Esophagus squamous epithelium (tissue), 5 donors: ENCODE measurements at places on chromosomes 16 and 17.

DNA sequence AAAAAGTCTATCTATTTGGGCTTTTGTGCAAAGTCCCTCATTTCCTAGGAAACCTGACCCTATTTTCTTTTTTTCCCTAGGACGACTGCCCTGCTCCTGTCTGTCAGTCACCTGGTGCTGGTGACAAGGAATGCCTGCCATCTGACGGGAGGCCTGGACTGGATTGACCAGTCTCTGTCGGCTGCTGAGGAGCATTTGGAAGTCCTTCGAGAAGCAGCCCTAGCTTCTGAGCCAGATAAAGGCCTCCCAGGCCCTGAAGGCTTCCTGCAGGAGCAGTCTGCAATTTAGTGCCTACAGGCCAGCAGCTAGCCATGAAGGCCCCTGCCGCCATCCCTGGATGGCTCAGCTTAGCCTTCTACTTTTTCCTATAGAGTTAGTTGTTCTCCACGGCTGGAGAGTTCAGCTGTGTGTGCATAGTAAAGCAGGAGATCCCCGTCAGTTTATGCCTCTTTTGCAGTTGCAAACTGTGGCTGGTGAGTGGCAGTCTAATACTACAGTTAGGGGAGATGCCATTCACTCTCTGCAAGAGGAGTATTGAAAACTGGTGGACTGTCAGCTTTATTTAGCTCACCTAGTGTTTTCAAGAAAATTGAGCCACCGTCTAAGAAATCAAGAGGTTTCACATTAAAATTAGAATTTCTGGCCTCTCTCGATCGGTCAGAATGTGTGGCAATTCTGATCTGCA lies 12.9 kb downstream of the TMEM98 start:
- DNase-seq, result no peak

DNA sequence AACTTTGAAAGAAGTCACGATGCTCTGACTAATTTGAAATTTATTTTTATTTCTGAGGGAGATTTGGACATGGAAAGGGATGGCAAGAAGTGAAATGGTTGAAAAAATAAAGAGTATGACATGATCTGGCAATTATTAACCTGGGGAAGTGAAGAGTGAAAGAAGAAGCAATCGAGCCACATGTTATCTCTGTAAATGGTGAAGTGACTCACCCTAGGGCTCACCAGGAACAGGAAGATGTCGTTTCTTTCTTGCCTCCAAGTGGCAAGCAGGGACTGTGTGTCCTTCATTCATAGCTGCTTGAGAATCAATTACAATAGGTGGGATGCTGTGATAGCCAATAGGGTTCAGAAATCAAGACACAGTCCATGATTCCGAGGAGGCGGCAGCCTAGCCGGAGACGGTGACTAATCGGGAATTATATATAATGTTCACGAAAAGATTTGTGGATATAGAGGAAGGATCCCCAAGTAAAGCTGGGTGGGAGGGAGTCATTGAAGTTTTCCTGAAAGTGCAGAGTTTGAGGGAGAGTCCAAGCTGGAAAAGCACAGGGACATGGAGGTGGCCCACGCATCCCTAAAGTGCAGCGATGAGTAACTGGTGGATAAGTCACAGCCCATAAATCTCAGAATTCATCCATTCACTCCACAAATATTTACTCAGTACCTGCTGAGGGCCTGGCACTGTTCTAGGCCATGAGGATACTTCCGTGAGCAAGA lies 18.2 kb upstream of the KRT20 start:
- DNase-seq, result no peak

DNA sequence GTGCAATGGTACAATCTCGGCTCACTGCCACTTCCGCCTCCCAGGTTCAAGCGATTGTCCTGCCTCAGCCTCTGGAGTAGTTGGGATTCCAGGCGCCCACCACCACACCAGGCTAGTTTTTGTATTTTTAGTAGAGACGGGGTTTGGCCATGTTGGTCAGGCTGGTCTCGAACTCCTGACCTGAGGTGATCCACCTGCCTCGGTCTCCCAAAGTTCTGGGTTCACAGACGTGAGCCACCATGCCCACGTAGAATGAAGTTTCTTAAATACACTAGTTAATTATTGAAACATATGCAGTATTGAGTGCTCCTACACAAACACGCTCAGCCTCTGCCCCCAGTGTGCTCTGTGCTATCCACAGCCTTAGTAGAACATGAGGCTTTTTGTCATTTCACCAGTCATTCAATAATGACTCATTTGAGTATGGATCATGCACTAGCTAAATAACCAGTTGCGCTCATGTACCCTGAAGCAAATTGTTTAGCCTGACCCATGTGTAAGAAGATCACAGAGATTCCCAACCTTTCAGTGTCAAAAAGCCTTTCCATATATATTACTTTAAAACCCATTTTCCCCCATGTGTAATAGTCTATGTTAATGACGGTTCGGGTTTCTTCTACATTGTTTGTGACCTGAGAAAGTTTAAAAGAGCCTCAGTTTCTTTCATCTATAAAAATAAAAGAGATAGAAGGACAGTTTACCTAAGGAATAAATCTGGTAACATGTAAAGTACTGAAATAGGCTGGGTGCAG lies 49.7 kb downstream of the TUBD1 start:
- no peak for DNase-seq

DNA sequence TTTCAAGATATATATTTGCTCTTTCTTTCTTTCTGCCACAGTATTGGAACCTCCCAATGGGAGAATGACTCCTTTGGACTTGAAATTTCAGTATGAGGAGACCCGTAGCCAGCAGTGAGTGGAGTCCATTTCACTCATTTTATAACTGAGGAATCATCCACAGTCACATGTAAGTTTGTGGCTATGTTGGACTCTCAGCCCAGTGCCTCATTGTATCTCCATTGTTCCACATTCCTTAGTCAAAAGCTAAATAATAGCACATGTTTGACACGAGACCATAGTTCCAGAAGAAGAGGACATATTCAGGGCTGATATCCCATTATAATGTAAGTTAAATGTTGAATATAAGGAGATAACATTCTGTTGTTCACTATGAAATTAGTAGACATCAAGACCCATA lies 12.7 kb upstream of the SPAG9 start:
- DNase-seq, result no peak

DNA sequence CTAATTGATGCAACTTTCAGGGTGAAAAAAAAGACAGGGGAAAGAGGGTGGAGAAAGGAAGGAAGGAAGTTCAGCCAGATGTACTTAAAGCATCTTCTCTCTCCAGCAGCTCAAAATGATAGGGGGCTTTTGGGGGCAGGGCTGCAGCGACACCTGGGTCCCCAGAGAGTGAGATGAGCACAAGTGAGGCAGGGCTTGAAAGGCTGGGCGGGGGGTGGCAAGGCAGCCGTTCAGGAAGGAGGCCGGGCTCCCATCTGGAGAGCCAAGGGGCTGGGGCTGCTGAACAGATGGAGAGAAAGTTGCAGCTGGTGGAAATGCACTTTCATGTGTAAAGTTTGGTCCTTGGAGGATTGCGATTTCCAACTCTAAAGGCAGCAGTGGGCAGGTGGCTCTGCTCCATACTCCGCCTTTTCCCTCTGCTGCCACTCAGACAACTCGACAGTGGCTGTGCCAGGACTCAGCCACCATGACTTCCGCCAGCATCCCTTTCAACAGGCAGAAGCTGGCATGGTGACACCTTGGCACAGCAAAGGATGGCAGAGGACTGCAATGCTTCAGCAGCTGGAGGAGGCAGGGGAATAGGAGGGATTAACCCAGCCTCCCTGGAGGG lies 7.7 kb downstream of the SLC35B1 start:
- no peak for DNase-seq

DNA sequence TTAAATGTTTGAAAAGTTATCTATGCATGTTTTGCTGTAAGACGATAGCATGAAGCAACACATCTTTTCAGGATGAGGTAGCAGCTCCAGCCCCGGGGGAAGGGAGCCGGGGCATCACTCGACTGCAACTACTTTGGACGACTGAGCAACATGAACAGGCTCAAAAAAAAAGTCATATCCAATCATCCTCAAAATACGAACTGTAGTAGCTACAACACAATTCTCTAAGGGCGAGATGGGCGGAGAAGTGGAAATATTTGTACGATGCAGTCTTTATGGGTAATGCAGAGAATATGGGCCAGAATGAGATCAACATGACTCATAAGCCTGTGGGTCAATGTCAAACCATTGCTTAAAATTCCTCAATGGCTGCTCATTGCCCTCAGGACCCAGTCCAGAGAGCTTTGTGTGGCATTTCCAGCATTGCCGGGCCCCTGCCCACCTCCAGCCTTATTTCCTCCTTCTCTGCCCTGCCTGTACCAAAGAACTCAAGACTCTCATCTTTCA lies 17.7 kb upstream of the SMURF2 start:
- no peak for DNase-seq

DNA sequence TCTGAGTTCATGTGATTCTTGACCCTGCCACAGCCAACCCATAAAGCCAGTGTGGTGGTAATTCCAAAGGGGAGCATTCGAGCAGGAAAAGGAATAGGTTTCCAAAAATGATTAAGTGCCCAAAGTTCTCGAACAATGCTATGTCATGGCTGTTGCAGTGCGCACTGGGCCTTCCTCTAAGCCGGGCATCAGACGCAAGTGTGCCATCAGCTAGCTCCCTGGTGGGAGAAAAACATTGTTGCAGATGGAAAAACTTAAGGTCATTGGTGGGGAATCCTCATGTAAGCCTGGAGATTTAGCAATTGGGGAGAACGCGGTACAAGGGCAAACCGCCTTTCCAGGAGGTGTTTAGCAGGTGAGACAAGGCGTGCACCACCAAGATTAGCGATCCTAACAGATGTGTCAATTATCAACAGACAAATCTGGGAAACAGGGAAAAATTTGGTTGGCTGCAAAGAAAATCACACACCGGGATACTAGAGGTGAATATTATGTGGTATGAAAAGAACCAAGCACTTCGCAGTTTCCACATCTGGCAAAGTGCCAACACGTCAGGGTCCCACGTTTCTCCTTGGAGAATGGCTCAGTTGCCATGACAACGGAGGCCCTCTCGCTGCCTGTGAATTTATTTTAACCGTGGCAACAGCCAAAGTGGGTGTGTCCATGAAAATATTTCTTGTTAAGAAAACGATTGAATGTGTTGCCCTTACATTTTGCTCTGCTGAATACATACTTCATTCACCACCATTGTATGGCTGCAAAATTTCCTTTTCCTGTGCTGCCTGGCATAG lies 118.5 kb upstream of the CACNG5 start:
- DNase-seq, result no peak

DNA sequence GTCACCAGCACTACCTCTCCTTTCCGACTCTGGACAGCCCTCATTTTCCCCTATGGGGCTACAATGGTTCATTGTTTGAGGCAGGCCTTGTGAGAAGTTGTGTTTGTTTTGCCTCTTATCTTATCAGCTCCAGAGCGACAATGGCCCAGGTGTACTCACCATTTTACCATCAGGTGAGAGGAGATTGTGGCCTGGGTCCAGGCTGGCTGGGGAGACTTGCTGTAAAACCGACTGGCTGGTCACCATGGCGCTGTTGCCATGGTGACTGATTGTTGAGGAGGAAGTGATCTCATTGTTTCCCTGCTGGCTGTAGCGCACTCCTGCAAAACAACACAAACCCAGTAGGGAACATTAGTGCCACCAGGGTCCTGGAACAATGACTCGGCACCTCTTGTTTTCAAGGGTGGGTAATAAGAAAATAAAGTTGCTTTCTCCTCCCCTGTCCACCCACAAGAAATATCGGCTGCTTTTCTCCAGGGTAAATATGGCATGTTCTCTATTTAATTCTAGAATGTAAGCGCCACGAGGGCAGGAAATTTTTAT lies 34.4 kb downstream of the HNF1B start:
- no peak for DNase-seq

- DNase-seq, result no peak
These were observed 1247.6 kb downstream of the CDH8 start for GRCh38 chr16:60788631-60789030.

- no peak for DNase-seq
These were observed 52.0 kb downstream of the ABHD15 start for GRCh38 chr17:29514792-29515191.

- DNase-seq, result no peak
These were observed 64.6 kb downstream of the CYTH1 start for GRCh38 chr17:78717431-78717980.

GRCh38 chr16:67552476-67552875 lies 9.8 kb upstream of the CTCF start:
- DNase-seq, result no peak

DNA sequence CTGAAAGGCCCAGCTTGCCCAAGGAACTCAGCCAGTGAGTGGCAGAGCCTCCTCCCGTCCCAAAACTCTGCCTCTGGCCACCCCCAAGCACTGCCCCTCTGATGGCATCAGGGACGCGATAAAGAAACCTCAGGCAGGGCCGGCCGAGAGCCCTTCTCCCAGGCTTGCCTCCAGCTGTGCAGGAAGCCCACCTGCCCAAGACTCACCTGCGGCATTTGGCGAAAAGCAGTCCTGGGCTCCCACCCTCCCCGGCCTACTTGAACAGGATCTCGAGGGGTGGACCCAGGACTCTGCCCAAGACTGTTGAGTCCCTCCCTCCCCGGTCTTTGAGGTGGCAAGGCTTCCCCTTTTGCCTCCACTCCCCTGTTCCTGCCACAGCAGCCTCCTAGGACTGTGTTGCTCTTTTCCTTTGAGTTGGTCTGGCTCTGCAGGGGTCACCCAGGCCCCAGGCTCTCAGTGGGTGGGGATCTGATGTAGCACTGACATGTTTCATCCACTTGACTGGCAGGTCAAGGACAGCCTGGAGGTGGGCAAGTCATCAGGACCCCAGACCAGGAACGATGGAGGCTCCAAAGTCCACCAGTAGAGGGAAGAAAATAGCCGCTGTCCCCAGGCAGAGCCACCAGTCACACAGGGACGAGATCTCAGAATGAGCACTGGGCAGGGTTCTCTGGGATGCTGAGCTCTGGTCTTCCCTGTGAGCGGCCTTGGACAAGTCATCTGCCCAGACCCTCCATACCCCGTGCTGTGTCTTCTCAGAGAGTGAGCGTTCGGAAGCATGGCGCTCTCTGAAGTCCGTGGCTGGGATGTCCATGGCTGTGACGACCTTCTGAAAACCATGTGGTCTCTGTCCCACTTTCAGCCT lies 111.0 kb upstream of the TNRC6C start:
- no peak for DNase-seq

DNA sequence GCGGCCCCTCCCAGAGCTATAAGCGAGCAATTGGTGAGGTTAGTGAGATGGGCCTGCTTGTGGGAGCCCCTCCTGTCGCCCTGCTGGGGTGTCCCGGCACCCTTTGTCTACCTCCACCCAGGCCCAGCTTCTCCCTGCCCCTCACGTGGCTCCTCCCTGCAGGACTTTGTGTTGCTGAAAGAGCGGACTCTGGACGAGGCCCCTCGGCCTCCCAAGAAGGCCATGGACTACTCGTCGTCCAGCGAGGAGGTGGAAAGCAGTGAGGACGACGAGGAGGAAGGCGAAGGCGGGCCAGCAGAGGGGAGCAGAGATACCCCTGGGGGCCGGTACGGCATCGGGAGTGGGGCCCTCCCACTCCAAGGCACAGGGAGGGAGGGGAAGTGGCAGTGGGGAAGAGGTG lies 6.1 kb upstream of the C17orf107 start:
- DNase-seq, result no peak

GRCh38 chr16:53053967-53054669 lies 673 bp upstream of the CHD9 start:
- DNase-seq, result no peak

- no peak for DNase-seq
These were observed 1.0 kb downstream of the BAHCC1 start for GRCh38 chr17:81396278-81396721.

- no peak for DNase-seq
These were observed 878 bp upstream of the DNAJA2 start for GRCh38 chr16:46974352-46974751.
